Iris pigment epithelial cell (primary cell): ENCODE measurements at places on chromosomes 7 and 10.
A peak's percentile ranks its signal among the peaks of the same experiment; 100 is the strongest.

DNA sequence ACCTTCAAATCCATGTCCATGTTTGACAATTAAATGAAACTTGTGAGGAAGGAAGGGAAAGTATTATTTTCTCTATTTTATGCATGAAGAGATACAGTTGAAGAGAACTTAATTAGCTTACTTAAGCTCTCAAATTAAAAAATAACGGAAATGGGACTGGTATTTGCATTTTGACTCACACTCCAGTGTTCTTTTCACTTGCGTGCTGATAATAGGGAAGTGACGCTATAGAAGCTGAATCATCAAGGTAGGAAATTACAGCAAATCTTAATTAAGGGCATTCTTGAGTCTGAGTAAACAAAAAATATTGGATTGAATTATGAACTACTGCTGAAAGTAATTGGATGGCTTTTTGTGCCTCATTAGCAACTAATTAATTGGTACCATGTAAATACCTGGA is 44.0 kb upstream of the NPVF start:
- no peak for DNase-seq

- DNase-seq: no peak
These were observed 174 bp downstream of the ADCY1 start for GRCh38 chr7:45574416-45574668.

DNA sequence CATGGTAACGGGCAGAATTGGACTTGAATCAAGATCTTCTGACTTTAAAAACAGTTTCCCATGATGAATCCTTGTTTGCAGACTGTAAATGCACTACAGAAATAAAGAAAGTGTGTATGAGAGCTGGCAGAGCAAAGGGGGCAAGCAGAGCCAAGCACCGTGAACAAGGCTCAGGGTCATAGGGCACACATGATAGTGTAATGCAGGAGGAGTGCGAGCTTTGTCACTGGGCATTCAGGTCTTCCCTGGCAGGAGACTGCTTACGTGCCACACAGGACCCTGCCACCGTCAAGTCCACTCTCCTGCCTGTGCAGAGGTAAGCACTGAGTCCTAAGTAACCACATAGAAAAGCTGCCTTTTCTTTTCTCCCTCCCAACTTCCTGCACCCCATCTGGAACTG is 93.1 kb upstream of the NPVF start:
- no peak for DNase-seq

DNA sequence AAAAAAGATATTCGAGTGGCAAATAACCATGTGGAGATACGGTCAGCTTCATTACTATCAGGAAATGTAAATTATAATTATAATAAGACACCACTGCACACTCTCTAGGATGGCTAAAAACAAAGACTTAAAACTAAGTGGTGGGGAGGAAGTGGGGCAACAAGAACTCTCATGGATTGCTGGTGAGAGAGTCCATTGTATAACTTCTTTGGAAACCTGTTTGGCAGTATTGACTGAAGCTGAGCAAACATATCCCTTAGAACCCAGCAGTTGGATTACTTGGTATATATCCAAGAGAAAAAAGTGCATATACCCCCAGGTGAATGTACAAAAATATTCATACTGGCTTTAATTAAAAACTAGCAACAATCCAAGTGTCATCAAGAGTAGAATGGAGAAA is 133.7 kb upstream of the CTBP2 start:
- DNase-seq: no peak

DNA sequence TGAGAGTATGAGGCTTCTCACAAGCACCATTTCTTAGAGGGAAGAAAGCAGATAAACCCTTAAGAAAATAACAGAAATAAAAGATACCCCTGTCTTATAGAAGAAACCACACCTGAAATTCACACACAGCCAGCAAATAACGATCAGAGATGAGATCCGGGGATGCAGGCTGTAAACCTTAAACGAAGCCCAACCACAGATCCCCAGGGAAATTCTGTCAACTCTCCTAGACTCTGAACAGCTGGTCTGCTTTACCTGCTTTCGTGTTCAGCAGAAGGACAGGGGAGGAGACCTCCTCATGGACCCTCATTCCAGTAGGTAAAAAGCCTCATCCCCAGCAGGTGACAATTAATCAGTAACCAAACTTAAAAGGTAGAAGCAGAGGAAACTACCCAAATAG is 45.0 kb downstream of the VOPP1 start:
- no peak for DNase-seq

- DNase-seq: peak; percentile 25
These were observed 38.4 kb downstream of the NT5C2 start for GRCh38 chr10:103154521-103155299.

- DNase-seq: peak; percentile 91
These were observed 24.1 kb upstream of the SEMA3A start for GRCh38 chr7:84218681-84219080.
